Femur (tissue), 1 donor: ENCODE measurements at places on chromosomes 4 and X.

DNA sequence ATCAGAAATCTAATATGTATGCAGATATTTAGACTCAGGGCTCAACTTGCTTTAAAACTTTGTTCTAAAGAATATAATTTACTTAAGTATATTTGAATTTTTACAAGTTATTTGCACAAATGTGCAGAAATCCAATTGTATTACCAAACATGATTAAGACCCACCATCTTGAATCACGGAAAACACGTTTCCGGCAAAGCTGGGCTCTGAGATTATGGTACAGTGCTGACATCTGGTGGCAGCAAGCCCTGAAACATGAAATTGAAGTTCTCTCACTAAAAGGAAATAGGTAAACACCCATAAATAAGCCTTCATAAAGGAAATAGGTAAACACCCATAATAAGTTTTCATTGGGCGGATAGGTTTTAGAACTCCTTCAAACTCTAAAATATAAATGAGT is 98.3 kb upstream of the MAOA start:
- peak; percentile 56 for DNase-seq

GRCh38 chrX:129576539-129576938 is 36.5 kb downstream of the OCRL start:
- DNase-seq, result no peak

GRCh38 chr4:81198609-81199008 is 16.4 kb downstream of the PRKG2 start:
- no peak for DNase-seq

DNA sequence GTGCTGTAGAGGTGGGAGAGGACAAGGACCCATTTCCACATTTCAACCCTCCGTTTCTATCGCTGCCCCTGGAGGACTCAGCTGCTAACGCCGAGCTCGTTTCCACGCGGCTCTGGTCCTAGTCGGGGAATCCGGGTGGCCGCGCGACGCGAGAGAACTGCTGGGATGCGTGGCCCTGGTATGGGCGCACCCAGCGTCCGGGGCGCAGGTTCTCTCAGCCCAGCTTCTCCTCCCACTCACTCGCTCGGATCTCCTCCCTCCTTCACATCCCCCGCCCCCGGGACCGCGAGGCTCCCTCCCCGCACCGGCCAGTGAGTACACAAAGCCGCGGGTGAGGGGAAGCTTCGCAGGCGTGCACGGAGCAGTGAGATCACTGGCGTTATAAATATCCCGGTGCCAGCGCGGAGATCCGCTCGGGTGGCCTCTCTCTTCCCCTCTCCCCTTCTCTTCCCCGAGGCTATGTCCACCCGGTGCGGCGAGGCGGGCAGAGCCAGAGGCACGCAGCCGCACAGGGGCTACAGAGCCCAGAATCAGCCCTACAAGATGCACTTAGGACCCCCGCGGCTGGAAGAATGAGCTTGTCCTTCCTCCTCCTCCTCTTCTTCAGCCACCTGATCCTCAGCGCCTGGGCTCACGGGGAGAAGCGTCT is at the start of gene FGF5:
Gene FGF5, plus strand, starts transcription at position 412 of the 649 bp plus-strand sequence. Its CDS starts 161 bp downstream, at position 573.
- peak; percentile 71 for DNase-seq

DNA sequence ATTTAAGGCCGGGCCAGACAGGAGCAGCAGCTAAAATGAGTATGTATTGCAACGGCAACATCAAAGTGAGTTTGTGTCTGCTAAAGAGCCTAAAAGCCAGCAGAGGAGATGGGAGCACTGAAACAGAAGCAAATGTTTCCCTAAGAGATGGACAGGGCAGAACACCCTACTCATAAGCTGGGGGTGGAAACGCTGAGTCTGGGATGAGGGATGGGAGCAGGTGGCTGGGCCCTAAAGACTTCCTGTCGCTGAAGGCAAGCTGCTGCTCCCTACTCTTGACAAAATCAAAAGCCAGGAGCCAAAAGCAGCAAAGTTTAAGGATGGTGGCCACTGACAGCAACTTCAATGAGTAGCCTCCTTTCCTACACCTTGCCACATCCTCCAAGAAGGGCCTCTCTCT is 40.6 kb upstream of the NAP1L5 start:
- peak; percentile 57 for DNase-seq

GRCh38 chrX:139815771-139816170 is 107.8 kb upstream of the MCF2 start:
- no peak for DNase-seq

- DNase-seq, result no peak
Observed at GRCh38 chr4:39763714-39764572, 66.0 kb downstream of the UBE2K start.

- DNase-seq, result no peak
Observed at GRCh38 chr4:88448889-88449288, 8.0 kb upstream of the HERC5 start.
